Suprapubic skin (tissue), 4 donors: ENCODE measurements at places on chromosomes 1 and 21.

- no peak for DNase-seq
Observed at GRCh38 chr1:24996983-24997893, 67.2 kb upstream of the RUNX3 start.

DNA sequence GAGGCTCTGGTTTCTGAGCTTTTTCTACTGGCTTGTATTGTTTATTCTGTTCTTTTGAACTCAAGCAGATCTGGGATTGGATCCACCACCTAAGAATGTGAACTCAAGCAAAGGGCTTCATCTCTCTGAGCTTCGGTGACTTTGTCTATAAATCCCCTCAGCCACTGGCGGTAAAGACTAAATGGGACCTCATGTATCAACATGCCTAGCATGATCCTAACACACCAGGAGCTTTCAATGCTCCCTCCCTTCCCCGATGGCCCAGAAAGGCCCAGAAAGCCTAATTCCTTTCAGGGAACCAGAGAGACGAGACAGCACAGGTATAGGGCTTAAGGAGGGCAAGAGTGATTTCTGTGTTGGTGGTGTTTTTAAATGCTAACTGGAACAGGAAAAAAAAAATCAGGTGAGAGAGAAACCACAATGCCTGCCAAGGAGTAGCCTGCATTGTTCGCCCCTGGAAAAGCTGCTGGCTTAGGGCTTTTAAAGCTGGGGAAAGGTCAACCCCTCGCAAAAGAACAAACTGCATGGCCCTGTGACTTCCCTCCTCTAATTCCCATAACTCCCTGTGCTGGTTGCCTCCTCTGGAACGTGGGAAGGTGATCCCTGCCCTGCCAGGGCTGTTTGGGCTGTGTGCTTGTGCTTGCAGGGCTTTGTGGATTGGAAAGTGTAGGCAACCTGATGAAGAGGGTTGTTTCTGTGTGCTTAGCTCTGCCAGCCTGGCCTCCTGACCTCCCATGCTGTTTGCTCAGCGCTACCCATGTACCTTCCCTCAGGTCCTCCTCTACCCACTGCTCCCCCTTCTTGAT lies 147.0 kb downstream of the PLPP3 start:
- no peak for DNase-seq

DNA sequence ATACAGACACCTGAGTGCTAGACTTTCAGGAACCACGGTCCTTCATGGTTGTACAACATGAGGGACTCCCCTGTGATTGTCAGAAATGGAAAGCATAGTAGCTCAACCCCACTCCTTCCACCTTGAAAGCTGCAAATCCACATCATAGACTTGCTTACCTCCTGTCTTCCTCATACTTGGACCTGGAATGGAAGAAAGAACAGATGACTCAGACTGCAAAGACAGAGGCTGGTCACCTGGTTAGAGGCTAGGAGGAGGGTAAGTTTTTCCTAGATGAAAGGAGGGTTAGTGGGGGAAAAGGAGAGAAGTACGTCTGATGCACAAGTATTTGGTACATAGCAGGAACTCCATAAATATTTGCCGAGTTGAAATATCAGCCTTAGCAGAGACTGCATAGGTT lies 37.2 kb downstream of the LRRC71 start:
- DNase-seq, result no peak

- no peak for DNase-seq
Observed at GRCh38 chr1:180236698-180237509, 6.8 kb downstream of the LHX4 start.

- DNase-seq, result peak; percentile 90
Observed at GRCh38 chr1:46527474-46528296, 23.8 kb downstream of the KNCN start.
